Substantia nigra (tissue), 51 donors: ENCODE measurements at places on chromosomes 5 and 9.

GRCh38 chr5:155839251-155840037 is 487.5 kb upstream of the SGCD start:
- no peak for DNase-seq

- no peak for DNase-seq
Measured at GRCh38 chr9:30065888-30066287, 2318.6 kb upstream of the ACO1 start.

DNA sequence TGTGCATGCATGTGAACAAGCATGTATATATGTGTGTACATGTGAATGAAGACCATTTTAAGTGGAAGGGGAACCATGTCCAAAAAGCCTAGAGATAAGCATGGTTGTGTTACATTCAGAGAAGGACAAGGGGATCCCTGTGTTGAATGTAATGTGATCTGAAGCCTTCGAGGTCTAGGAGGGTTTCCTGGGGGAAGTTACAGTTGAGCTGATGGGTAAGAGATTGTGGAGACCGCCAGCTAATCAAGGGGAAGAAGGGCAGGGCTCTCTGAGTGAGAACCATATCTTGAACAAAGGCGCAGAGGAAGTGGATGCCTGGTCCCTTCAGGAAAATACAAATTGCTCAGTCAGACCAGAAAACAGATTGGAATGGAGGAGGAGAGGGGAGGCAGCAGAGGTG is 45.5 kb upstream of the TNFSF15 start:
- DNase-seq: no peak

DNA sequence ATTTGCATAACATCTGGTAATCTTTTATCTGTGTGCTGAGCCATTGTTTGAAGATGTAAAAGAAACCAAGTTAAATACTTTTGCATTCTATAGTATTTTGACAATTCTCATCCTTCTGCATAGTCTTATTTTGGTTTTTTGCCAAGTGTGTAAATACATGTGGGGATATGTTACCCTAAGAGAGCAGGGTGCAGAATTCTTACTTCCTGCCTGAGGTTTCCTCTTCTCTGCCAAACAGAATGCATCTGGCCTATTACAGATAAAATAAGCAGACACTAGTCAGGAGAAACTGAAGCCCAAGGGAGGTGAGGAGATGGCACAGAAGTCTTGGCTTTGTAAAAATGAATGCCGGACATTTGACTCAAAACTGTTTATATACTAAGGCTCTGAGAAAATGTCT is 462.1 kb downstream of the TMEM38B start:
- no peak for DNase-seq

DNA sequence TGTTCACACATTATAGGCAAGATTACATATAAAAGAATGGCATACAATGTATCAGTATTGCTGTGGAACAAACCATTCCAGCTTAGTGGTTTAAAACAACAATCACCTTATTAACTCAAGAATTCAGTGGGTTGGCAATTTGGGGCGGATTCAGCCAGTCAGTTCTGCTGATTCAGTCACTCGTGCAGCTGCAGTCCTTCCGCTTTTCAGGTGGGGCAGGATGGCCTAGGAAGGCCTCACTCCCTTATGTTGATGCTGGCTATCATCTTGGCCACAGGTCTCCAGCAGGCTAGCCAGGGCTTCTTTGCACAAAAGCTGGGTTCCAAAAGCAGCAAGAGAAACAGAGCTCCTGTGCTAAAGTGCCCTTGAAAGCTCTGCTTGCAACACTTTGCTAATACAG is 150.6 kb downstream of the MCTP1 start:
- no peak for DNase-seq

- no peak for DNase-seq
Measured at GRCh38 chr9:113996531-113997001, 81.5 kb downstream of the AMBP start.

DNA sequence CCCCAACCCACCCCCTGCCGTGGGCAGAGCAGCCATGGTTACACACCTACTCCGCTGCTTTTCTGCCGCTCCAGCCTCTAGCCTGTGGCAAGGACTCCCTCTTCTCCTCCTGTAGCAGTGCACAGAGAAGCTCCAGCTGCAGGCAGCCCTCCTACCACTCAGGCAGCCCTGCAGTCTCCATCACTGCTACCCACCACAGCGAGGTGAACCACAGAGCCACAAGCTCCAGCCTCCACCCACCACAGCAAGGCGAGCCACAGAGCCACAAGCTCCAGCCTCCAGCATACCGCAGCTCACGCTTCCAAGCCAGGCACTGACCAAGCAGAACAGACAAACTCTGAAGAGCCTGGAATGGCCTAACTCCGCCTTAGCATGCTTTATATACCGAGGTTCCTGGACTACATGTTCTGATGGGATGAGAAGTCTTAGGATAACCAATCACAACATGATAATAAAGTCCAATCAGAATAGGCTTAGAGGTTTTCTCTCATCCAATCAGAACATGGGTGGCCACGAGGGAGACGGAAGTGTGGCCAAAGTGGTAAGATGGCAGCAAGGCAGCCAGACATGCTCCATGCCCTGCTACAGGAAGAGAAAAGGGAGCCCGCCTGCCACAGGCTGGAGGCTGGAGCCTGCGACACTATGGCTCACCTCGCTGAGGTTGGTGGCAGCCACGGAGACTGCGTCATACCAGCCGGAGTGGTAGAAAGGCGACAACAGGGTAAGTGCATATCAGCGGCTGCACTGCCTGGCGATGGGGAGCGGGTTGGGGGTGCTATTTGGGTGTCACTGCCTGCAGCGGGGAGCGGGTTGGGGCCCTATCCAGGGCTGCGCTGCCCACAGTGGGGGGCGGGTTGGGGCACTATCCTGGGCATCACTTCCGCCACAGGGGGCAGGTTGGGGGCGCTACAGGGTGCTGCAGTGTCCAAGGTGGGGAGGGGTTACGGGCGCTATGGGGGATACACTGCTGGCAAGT is 75.8 kb upstream of the PCAT7 start:
- DNase-seq: no peak

DNA sequence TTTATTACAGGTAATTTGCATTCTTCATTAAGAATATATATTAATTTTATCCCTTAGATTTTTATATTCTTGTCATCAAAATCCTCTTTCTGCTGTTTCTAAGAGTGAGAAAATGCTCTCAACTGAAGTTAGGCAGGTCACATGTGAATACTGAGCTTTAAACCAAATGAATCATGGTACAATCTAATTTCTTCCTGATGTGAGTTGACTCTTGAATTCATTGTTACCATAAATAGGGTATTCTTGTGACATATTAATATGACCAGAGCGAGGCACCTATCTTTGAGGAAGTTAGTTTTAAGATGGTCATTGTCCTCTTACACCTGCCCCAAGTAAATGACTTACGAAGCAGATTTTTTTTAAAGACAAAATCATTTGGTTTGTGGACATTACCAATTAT is 17.4 kb downstream of the C9orf85 start:
- no peak for DNase-seq

GRCh38 chr9:101902051-101902450 is 163.6 kb upstream of the GRIN3A start:
- DNase-seq: no peak
